ENCODE measurements at places on chromosomes 5 and 9.

GRCh38 chr9:133742251-133742650, 4.1 kb upstream of the SARDH start:
- DNase-seq: no peak

DNA sequence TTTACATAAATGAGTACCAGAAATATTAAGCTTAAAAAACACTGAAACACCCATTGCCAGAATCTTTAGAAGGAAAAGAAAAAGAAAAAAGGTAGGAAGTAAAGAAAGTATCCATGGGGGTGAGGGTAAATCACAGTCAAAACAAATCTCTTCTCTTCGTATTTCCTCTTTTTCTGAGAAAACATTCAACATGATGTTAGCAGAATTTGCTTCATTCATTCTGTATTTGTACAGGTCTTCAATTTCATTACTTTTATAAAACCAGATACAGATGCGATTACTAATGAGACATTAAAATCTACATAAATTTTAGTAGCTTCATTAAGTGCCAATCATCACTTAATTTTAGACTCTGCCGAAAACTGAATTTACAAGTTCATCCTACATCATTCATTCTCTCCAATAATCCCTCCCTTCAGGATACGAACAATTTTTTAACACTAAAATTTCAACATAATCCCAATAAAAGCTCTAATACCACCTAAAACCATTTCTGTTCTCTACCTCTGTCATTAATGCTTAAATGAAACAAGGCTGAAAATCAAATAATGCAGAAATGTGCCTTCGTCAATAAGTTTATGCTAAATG, 7.0 kb downstream of the NR3C1 start:
- no peak for DNase-seq

- DNase-seq: no peak
Measured at GRCh38 chr9:110528645-110529044, 50.9 kb downstream of the SVEP1 start.

DNA sequence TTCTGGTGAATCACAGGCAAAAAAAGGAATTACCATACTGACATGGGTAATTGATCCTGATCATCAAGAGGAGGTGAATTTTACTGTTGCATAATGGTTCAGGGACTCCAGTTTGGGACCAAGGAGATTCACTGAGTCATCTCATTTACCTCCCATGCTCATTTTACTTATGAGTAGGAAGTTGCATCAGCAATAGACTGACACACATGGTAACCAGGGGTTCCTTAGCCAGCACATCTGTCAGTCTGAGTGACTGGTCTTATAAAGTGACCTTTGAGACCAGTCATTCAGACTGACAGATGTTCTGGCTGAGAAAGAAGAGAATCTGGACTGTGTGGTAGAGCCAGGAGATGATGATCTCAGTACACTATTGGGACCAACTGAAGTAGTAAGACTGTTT, 384.6 kb upstream of the CD180 start:
- DNase-seq: peak; percentile 43

DNA sequence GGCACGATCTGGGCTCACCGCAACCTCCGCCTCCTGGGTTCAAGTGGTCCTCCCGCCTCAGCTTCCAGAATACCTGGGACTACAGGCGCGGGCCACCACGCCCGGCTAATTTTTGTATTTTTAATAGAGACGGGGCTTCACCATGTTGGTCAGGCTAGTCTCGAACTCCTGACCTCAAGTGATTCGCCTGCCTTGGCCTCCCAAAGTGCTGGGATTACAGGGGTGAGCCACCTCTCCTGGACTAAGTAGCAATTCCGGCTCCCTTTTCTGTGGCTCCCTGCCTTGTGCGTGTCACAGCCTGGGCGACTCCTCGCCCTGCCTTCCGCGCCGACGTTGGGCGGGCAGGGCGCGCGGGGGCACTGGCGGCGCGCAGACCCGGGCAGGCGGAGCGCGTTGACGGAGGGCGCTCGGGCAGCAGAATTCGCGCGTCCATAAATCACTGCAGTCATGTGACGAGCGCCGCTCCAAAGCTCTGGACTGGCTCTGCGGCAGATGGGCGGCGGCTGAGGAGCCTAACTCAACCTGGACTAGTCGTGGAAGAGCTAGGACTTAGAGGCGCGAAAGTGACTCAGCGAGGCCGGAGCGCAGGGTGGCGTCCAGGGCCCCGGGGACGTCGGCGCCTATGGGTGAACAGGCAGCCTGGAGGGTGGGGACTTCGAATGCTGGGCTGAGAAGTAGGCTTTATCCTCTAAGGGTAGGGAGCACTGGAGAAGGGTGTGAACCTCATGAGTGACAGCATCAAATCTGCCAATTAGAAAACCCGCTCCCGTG, 1.4 kb upstream of the CIZ1 start:
- peak; percentile 98 for DNase-seq

- peak; percentile 50 for DNase-seq
Measured at GRCh38 chr5:39178171-39178570, 41.2 kb downstream of the FYB1 start.

- no peak for DNase-seq
Measured at GRCh38 chr5:178436326-178436940, 153.8 kb downstream of the COL23A1 start.

DNA sequence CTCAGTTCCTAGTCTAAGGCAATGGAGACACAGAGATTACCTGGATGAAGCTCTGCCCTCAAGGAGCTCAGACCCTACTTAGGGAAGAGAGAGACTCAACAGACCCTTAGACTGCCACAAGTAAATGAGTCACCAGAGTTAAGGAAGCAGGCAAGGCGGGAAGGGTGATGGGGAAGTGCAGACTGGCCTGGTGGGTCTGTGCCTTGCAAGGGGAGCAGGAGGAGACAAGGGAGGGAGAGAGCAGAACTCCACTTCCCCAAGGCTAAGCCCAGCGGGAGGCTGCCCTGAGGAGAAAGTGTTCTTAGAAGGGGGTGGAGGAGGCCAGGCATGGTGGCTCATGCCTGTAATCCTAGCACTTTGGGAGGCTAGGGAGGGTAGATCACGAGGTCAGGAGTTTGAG, 83.7 kb downstream of the HRH2 start:
- DNase-seq: no peak
